ENCODE measurements at places on chromosomes 3 and 15. TPM values are rescaled to one million over a fixed set of nuclear protein-coding genes. Genes with fewer than 3 reads are reported as not detected.

DNA sequence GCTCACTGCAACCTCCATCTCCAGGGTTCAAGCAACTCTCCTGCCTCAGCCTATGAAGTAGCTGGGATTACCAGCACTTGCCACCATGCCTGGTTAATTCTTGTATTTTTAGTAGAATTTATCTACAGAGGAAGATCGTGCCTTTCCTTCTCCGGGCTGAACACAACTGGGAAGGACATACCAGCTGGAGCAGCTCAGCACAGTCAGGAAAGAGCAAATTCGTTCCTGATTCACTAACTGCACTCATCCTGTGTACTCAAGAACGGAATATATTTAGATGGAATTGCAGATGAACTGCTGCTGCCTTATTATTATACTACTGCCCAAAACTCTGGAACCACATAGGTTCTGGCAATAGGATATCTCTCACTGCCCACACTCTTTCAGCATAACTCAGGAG, 27.1 kb upstream of the P4HTM start:
- no peak overlapping the region for H3K27ac ChIP-seq
- no peaks in the 10 kb centered on the region for H3K4me1 ChIP-seq
- DNase-seq, result peak; percentile 27
- no peak overlapping the region for H3K4me3 ChIP-seq

GRCh38 chr3:100556673-100557310, 52.6 kb upstream of the ADGRG7 start:
- DNase-seq, result no peak
- no peaks in the 10 kb centered on the region for H3K36me3 ChIP-seq
- no peak overlapping the region for H3K4me3 ChIP-seq
- H3K27ac ChIP-seq, result no peak overlapping the region
- no peaks in the 10 kb centered on the region for H3K27me3 ChIP-seq

GRCh38 chr3:113136071-113136470, 75.3 kb upstream of the BOC start:
- no peak for DNase-seq
- H3K27ac ChIP-seq, result no peak overlapping the region
- no peaks in the 10 kb centered on the region for H3K36me3 ChIP-seq
- H3K4me3 ChIP-seq, result no peak overlapping the region

GRCh38 chr3:157445857-157446256, 9.2 kb downstream of the PTX3 start:
- DNase-seq, result no peak
- no peak overlapping the region for H3K27ac ChIP-seq

DNA sequence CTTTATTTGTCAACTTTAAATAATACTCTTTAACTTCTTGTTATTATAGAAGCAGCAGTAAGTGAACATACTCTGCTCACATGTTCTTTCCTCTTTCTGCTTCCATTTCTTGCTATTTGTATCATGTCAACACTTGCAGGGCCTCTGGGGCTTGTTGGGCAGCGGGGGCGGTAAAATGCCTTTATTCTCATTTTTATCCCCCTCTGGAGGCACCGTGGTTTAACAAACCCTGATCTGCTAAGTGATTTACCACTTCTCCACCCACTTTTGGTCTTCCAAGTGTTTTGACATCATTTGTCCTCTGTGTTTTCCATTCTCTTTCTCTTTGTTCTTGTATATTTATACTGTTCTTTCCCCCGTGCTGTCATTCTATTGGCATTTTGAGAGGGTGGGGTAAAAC, 33.9 kb downstream of the SCN10A start:
- peaks cover 9% of the 10 kb centered on the region for H3K27me3 ChIP-seq
- H3K4me3 ChIP-seq, result no peak overlapping the region
- H3K4me1 ChIP-seq, result no peaks in the 10 kb centered on the region

GRCh38 chr3:177196456-177197040, 734 bp downstream of the TBL1XR1 start:
- H3K4me3 ChIP-seq, result peak overlapping the region; percentile 100
- H3K27me3 ChIP-seq, result no peaks in the 10 kb centered on the region
- peak; percentile 68 for DNase-seq
- peaks cover 14% of the 10 kb centered on the region for H3K36me3 ChIP-seq
- H3K4me1 ChIP-seq, result peaks cover 4% of the 10 kb centered on the region

GRCh38 chr15:66017792-66018487, 148.6 kb downstream of the RAB11A start:
- no peaks in the 10 kb centered on the region for H3K27me3 ChIP-seq
- no peak overlapping the region for H3K4me3 ChIP-seq
- DNase-seq, result no peak
- H3K4me1 ChIP-seq, result peaks cover 4% of the 10 kb centered on the region
- no peaks in the 10 kb centered on the region for H3K36me3 ChIP-seq
- no peak overlapping the region for H3K27ac ChIP-seq

Gene MKRN3
- total RNA-seq, result not detected

DNA sequence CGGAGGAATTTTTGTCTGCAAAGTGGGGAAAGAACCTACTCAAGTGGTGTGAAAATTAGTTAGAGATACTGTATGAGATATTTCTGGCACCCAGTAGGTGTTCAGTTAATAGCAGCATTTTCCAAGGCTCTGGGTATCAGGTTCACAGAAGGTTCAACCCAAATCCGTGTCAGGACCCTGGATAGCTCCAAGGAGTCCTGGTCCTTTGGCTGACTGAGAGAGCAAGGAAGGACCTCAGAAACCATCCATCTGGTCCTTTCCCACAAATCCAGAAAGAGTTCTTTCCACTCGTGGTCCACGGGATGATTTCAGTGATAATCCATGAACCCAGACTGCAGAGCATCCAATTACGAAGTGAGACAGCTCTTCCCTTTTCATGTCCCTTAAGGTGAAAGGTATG, 51.4 kb downstream of the SLC6A11 start:
- H3K4me3 ChIP-seq, result no peak overlapping the region
- H3K36me3 ChIP-seq, result no peaks in the 10 kb centered on the region
- no peaks in the 10 kb centered on the region for H3K4me1 ChIP-seq
- no peak overlapping the region for H3K27ac ChIP-seq
- peak; percentile 89 for DNase-seq
- H3K27me3 ChIP-seq, result peaks cover 49% of the 10 kb centered on the region

DNA sequence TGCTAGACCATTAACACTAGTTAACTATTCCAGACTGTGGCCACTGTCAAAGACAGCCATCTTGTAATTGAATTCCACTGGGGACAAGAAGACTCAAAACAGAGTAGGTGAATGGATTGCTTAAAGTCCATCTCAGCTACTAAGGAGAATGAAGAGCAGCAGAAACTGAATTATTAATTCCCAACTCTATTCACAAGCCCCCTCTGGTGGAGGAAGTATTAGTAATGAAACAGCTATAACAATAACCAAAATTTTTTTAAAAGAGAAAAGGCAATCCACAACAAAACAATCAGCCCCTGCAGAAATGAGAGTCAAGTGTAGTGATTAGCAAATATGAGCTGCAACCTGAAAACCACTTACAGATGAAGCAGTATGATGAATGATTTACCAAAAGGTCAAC, 302.8 kb downstream of the FHIT start:
- no peaks in the 10 kb centered on the region for H3K36me3 ChIP-seq
- no peaks in the 10 kb centered on the region for H3K27me3 ChIP-seq
- no peak overlapping the region for H3K27ac ChIP-seq
- no peak overlapping the region for H3K4me3 ChIP-seq

GRCh38 chr15:52786436-52787122, 3.6 kb downstream of the ONECUT1 start:
- H3K4me1 ChIP-seq, result peaks cover 20% of the 10 kb centered on the region
- peaks cover 98% of the 10 kb centered on the region for H3K27me3 ChIP-seq
- no peaks in the 10 kb centered on the region for H3K36me3 ChIP-seq
- no peak overlapping the region for H3K27ac ChIP-seq
- peak overlapping the region; percentile 53 for H3K4me3 ChIP-seq

- peaks cover 8% of the 10 kb centered on the region for H3K4me1 ChIP-seq
- no peaks in the 10 kb centered on the region for H3K36me3 ChIP-seq
- H3K27me3 ChIP-seq, result no peaks in the 10 kb centered on the region
- DNase-seq, result no peak
- H3K27ac ChIP-seq, result no peak overlapping the region
- no peak overlapping the region for H3K4me3 ChIP-seq
Measured at GRCh38 chr15:83320844-83321243, 36.4 kb upstream of the BNC1 start.

- no peak overlapping the region for H3K27ac ChIP-seq
- no peak for DNase-seq
- no peaks in the 10 kb centered on the region for H3K27me3 ChIP-seq
- no peak overlapping the region for H3K4me3 ChIP-seq
- H3K4me1 ChIP-seq, result no peaks in the 10 kb centered on the region
- H3K36me3 ChIP-seq, result no peaks in the 10 kb centered on the region
Measured at GRCh38 chr3:156187146-156187769, 66.9 kb downstream of the KCNAB1 start.

- H3K36me3 ChIP-seq, result no peaks in the 10 kb centered on the region
- DNase-seq, result no peak
- H3K27ac ChIP-seq, result no peak overlapping the region
- peaks cover 8% of the 10 kb centered on the region for H3K4me1 ChIP-seq
- no peaks in the 10 kb centered on the region for H3K27me3 ChIP-seq
Measured at GRCh38 chr3:64571982-64572381, 115.8 kb downstream of the ADAMTS9 start.

- H3K4me3 ChIP-seq, result no peak overlapping the region
- no peak overlapping the region for H3K27ac ChIP-seq
- H3K36me3 ChIP-seq, result peaks cover 24% of the 10 kb centered on the region
- no peaks in the 10 kb centered on the region for H3K27me3 ChIP-seq
- DNase-seq, result peak; percentile 40
Measured at GRCh38 chr3:125271127-125271526, 58.6 kb upstream of the SLC12A8 start.

DNA sequence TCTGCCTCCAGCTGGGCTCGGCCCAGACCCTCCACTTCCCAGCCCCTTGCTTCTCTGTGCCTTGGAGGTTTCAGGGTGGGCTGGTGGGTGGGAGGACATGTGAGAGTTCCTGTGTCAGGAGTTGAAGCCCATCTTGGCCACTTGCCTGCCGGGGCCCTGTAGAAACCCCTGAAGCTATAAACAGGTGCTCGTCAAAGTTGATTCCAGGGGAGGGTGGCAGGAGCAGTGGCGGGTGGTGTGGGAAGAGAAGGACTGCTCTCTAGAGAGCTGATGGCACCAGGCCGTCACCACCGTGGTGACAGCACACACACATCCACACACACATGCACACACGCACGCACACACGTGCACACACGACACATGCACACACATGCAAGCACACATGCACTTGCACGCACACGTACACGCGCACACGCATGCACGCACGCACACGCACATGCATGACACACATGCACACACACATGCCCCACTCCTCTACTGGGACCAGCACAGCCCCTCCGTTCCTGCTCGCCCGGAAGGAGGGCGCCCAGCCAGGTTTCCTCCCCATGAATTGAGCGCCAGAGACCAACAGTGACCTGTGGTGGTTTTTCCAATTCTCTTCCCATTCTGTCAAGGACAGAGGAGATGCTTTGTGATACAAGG, 56.3 kb upstream of the CGNL1 start:
- H3K27ac ChIP-seq, result no peak overlapping the region
- no peak overlapping the region for H3K4me3 ChIP-seq
- no peaks in the 10 kb centered on the region for H3K36me3 ChIP-seq
- peaks cover 11% of the 10 kb centered on the region for H3K4me1 ChIP-seq

GRCh38 chr3:140188285-140188684, 253.3 kb downstream of the CLSTN2 start:
- H3K36me3 ChIP-seq, result no peaks in the 10 kb centered on the region
- H3K4me3 ChIP-seq, result no peak overlapping the region
- no peaks in the 10 kb centered on the region for H3K27me3 ChIP-seq
- no peak for DNase-seq

- no peak overlapping the region for H3K4me3 ChIP-seq
- H3K36me3 ChIP-seq, result no peaks in the 10 kb centered on the region
- no peak overlapping the region for H3K27ac ChIP-seq
- no peak for DNase-seq
Measured at GRCh38 chr3:178750639-178751300, 214.5 kb downstream of the KCNMB2 start.

Gene TMEM40
- total RNA-seq, result not detected

DNA sequence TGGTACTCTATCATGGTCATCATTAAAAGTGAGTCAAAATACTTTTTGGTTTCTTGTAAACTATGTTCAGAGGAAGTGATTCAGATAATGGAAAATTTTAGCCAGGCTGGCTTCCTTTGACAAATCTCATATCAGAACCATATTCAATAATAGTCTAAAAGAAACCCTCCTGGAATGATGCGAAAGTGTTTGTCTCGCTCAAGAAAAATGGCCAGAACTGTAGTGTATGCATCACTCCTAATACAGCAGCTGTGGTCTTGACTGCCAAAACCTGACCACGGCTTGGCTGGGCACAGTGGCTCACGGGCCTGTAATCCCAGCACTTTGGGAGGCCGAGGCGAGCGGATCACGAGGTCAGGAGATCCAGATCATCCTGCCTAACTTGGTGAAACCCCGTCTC, 35.6 kb upstream of the KCNMB2 start:
- no peak for DNase-seq
- H3K27me3 ChIP-seq, result no peaks in the 10 kb centered on the region
- no peak overlapping the region for H3K4me3 ChIP-seq

- H3K4me3 ChIP-seq, result no peak overlapping the region
- no peak for DNase-seq
- H3K27me3 ChIP-seq, result no peaks in the 10 kb centered on the region
- peaks cover 11% of the 10 kb centered on the region for H3K4me1 ChIP-seq
- H3K36me3 ChIP-seq, result peaks cover 21% of the 10 kb centered on the region
Measured at GRCh38 chr3:45640724-45641361, 46.3 kb downstream of the LIMD1 start.

Gene SLC6A6
- 34.9 TPM for total RNA-seq

GRCh38 chr3:171491361-171491760, 31.2 kb upstream of the TNIK start:
- H3K36me3 ChIP-seq, result no peaks in the 10 kb centered on the region
- no peak overlapping the region for H3K4me3 ChIP-seq
- H3K27me3 ChIP-seq, result no peaks in the 10 kb centered on the region
- no peak for DNase-seq
- no peak overlapping the region for H3K27ac ChIP-seq
- no peaks in the 10 kb centered on the region for H3K4me1 ChIP-seq

- H3K27ac ChIP-seq, result no peak overlapping the region
- H3K4me1 ChIP-seq, result no peaks in the 10 kb centered on the region
- DNase-seq, result no peak
- no peaks in the 10 kb centered on the region for H3K27me3 ChIP-seq
- no peak overlapping the region for H3K4me3 ChIP-seq
Measured at GRCh38 chr15:99433026-99433756, 132.6 kb upstream of the MEF2A start.

Gene NAA50
- 137 TPM for total RNA-seq

Gene TFRC
- 78.7 TPM for total RNA-seq

- H3K27me3 ChIP-seq, result no peaks in the 10 kb centered on the region
- H3K27ac ChIP-seq, result no peak overlapping the region
- peak; percentile 94 for DNase-seq
Measured at GRCh38 chr3:64030741-64031140, 7.4 kb upstream of the PSMD6 start.
